EH (cell line): ENCODE measurements at places on chromosomes 3 and 15.

- no peak for DNase-seq
Measured at GRCh38 chr15:67605871-67606270, 63.4 kb downstream of the MAP2K5 start.

- no peak for DNase-seq
Measured at GRCh38 chr3:80682235-80682634, 914.4 kb upstream of the ROBO1 start.

DNA sequence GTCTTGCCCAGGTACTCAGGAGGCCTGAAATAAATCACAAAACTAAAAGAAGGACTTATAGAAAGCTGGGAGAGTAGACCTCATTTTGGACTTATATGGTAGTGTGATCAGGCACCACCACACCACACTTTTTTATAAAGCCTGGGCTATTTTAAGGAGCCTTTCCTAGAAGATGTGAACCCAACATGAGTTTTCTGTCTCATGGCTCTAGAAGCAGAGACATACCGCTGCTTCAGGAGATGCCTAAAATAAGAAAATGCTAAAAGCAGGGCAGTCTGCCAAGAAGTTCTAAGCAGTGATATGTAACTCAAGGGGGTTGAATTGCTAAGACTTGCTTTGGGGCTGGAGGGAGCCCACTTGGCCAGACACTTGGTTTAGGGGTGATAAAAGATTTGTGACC, 49.6 kb downstream of the SUMF1 start:
- DNase-seq, result peak; percentile 73

DNA sequence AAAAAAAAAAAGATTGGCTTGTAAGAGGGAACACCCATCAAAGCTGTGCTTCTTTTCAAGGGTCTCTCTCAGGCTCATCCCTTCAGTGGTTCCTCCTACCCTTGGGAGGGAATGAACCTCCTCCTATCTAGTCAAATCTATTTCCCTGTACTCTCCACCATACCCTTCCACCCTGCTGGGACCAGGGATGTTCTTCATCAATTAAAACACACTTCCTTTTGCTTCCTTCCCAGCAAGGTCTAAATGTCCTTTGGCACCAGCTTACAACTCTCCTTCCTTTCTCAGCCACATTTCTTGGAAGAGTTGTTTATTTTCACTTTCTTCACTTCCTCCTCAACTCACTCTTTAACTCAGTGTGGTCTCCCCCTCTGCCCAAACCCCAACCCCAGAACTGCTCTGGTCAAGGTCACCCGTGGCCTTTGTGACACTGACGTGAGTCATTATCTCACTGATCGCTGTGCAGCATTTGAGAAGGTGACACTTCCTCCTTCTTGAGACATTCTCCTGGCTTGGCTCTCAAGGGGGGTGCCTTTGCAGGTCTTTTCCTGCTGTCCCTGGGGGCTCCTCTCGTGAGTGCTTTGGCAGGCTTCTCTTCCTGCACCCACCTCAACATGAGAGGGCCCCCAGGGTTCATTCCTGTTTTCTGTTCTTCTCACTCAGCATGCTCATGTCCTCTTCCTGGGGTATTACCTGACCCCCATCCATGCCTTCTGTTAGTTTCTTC, 210.5 kb upstream of the TLE3 start:
- no peak for DNase-seq

- DNase-seq, result peak; percentile 44
Measured at GRCh38 chr3:100260081-100260684, 609 bp upstream of the TBC1D23 start.

- no peak for DNase-seq
Measured at GRCh38 chr3:24037971-24038370, 92.9 kb downstream of the NR1D2 start.

DNA sequence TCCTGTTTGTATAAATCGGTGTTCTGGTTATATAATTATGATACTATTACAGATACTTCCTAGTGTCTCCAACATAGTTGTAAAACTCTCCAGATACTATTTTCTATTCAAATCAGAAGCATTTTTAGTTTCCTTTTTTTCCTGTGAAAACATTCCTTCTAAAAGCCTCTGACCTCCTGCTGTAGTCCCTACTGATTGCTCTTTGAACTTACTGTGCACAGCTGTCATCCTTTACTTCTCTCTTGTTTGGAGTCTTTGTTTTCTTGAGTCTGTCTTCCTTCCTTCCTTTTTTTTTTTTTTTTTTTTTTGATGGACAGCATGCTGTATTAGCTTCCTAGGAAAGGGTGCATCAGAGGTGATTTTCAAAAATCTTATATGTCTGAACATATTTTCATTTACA, 28.9 kb downstream of the NR2C2 start:
- DNase-seq, result no peak

GRCh38 chr3:29167180-29167579, 113.7 kb upstream of the RBMS3 start:
- DNase-seq, result no peak

- DNase-seq, result no peak
Measured at GRCh38 chr3:62415312-62415801, 42.0 kb upstream of the FEZF2 start.

- no peak for DNase-seq
Measured at GRCh38 chr3:127029658-127030507, 47.0 kb downstream of the PLXNA1 start.

DNA sequence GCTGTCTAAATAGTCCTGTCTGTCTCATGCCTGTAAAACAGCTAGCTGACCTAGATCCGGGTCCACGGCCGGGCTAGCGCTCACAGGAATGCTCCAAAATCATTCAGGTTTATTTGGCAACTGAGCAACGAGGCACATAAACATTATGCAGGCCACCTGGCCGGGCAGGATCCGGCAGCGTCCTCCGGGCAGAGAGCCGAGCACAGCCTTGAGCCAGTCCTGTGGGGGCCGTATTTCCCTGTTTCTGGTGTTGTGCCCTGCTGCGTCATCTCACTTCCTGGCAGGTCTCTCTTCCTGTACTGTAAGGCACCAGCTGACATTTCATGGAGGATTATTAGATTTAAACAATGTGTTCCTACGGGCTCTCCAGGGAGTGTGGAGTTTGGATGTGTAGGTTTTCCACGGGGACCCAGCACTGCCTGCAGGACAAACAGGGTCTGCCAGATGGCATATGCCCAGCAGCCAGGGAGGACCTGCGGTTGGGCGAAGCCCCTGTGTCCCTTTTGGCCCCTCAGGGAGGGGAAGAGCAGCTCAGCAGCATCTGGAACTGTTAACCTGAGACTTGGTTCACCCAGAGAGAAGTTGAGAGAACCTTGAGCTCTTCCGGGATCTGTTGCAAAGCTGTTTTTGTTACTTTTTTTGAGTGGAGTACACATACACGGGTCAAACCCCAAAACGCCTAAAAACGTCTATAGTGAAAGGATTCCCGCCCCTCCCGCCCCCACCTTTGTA, 16.6 kb upstream of the LRRK1 start:
- DNase-seq, result peak; percentile 84

DNA sequence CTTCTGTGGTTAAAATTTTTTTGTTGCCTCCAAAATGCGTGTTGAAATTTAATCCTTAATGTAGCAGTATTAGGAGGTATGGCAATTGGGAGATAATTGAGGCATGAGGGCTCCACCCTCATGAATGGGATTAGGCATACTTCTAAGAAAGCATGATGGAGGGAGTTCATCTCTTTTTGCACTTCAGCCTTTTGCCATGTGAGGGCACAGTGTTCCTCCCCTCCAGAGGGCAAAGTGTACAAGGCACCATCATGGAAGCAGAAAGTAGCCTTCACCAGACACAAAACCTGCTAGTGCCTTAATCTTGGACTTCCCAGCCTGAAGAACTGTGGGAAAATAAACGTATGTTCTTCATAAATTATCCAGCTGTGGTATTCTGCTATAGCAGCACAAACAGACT, 429.5 kb downstream of the ZIC1 start:
- peak; percentile 43 for DNase-seq

GRCh38 chr15:62087671-62088352, 21.0 kb downstream of the C2CD4A start:
- DNase-seq, result peak; percentile 42

DNA sequence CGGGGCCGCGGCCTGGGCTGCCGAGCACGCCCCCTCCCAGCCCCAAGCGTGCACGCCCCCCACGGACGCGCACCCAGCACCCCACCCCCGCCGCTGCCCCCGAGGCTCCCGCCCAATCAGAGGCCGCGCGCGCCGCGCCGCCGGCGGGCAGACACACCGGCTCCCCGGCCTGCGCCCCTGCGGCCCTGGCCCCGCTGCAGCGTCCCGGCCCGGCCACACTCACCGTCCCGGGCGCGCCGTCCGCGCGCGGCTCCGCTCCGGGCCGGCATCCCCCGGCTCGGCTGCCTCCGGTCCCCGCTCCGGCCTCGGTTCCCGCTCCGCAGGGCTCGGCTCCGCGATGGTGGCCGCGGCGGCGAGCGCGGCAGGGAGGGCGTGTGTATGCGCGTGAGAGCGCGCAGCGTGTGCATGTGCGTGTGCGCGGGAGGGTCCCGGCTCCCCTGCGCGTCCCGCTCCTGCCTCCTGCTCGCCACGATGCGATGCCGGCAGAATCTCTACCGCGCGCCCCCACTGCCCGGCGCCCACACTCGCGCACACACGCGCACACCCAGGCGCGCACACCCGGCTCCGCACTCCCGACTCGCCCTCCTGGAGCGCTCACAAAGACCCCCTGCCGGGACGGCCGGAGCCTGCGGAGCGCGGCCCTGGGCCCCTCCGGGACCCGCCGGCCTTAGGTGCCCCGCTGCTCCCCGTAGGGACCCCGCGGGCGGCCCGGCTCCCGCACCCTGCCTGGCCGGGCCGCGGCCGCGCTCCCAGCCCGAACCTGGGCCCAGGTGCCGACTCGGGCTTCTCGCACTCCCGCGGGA, 186.5 kb upstream of the LINGO1 start:
- no peak for DNase-seq

GRCh38 chr3:14241716-14242115, 63.1 kb downstream of the LSM3 start:
- no peak for DNase-seq

GRCh38 chr15:96363707-96364106, 33.2 kb downstream of the NR2F2 start:
- DNase-seq, result no peak

DNA sequence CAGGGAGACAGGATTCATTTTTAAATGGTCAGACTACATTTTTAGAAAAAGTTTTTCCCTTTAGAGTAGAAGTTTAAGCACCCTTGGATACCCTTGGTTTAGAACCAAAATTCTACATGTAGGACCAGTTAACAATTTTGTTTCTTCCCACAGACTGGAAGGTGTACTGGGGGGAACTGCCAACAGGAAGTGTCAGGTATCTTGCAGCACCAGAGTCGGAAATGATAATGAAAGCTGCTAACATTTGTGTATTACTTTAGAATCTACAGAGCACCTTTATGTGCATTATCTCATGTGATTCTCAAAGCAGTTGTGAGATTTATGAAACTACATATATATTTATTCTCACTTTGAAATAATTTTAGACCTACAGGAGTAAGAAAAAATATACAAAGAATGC, 21.5 kb downstream of the SPRED1 start:
- no peak for DNase-seq

GRCh38 chr3:172461530-172462138, 13.4 kb upstream of the GHSR start:
- peak; percentile 38 for DNase-seq

- DNase-seq, result no peak
Measured at GRCh38 chr3:119609301-119609700, 11.6 kb downstream of the PLA1A start.

DNA sequence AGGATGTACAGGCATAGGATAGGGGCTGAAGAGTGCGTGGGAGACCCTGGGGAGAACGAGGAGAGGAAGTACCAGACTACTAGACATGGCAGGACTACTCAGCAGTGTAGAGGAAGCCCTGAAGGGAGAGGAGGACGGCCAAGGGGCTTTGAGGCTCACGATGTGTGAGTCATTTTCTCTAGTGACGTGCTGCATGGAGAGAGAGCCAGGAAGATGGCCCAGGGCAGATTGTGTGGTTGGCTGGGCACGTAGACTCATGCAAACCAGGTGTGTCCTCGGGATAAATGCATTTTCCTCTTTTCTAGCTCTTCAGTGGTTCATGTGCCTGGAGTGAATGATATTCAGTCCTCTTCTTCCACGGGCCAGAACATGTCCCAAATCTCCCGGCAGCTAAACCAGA, 115.0 kb upstream of the ABHD17C start:
- peak; percentile 95 for DNase-seq

- no peak for DNase-seq
Measured at GRCh38 chr3:31861826-31862225, 119.2 kb downstream of the OSBPL10 start.

- no peak for DNase-seq
Measured at GRCh38 chr3:131397889-131398288, 16.3 kb downstream of the NUDT16 start.

DNA sequence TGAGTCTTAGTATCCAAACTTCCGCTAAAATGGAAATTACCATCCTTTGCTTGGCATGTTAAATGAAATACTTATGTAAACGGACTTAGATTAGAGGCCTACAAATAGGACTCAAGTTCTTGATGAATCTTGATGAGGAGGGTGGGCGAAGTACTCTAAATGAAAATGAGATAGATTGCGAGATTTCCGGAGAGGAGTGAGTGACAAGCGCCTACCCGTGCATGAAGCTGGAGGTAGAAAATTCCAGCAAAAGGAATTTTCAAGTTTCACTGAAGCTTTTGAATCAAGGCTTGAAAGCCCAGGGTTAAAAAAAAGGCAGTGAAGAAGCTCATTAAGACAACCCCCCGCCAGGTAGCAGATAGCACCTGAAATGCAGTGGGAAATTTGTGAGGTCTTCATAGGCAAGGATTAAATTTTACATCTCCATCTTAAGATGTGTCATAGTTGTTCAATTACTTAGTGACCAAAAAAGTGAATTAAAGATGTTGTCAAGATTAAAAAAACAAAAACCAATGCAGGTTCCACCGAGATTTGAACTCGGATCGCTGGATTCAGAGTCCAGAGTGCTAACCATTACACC, 655 bp upstream of the RAB11A start:
- no peak for DNase-seq

GRCh38 chr3:12232785-12233300, 56.0 kb upstream of the PPARG start:
- no peak for DNase-seq

- no peak for DNase-seq
Measured at GRCh38 chr15:78804391-78804792, 6.9 kb downstream of the ADAMTS7 start.

GRCh38 chr15:57422113-57422754, 45.9 kb downstream of the CGNL1 start:
- peak; percentile 22 for DNase-seq

- no peak for DNase-seq
Measured at GRCh38 chr3:116188231-116188785, 257.0 kb downstream of the LSAMP start.

DNA sequence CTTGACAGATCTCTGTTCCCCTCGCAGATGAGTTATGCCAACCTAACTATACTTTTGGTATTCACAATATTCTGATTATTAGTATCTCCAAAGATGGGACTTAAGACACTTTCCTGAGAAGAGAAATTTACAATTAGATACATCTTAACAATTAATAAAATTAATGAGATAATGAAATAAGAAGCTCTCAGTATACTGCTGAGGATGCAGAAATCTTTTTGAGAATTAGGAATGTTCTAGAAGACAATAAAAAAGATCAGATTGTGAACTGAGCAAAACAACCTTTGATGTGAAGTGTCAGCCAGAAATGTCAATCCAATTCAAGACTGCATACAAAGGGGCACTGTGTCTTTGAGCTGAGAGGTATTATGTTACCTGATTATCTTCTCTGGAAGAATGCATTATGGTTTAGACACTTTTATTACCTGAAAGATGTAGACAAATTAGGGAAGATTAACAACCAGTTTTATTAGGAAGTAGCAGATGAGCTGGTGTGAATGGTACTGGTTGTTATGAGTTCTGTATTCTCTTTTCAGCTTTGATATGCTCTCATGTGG, 262.9 kb downstream of the TIGIT start:
- no peak for DNase-seq

- no peak for DNase-seq
Measured at GRCh38 chr3:15886521-15886920, 88.7 kb upstream of the ANKRD28 start.
